Body of pancreas (tissue), 4 donors: ENCODE measurements at places on chromosomes 6 and 20. TPM values are rescaled to one million over a fixed set of nuclear protein-coding genes. Genes with fewer than 3 reads are reported as not detected.

Gene BNIP5
- total RNA-seq: 0.52 TPM

- no peaks in the 10 kb centered on the region for H3K27me3 ChIP-seq
- H3K4me3 ChIP-seq: no peak overlapping the region
- H3K4me1 ChIP-seq: no peaks in the 10 kb centered on the region
- DNase-seq: no peak
- no peaks in the 10 kb centered on the region for H3K36me3 ChIP-seq
Observed at GRCh38 chr6:111921103-111921502, 47.9 kb upstream of the FYN start.

Gene PSORS1C1
- total RNA-seq: 1.6 TPM

DNA sequence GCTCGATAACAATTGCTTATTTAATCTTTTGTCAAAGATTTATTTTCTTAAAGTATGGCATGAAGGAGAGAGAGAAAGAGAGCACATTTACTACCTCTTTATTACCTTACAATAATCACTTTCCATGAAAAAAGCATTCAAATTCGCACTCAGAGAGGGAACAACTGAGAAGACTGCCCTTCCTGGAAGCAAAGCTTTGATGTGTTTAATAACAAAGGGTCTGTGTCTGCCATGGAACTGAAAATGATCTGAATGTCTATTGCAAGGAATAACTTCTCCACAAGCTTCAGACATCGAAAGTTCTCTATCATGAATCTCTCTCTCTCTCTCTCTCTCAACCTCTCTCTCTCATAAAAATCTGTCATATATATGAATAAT, 308.9 kb downstream of the HDGFL1 start:
- no peak for DNase-seq
- H3K4me1 ChIP-seq: no peaks in the 10 kb centered on the region
- H3K27ac ChIP-seq: no peak overlapping the region
- no peaks in the 10 kb centered on the region for H3K27me3 ChIP-seq

- no peak overlapping the region for H3K4me3 ChIP-seq
- H3K36me3 ChIP-seq: no peaks in the 10 kb centered on the region
- no peaks in the 10 kb centered on the region for H3K27me3 ChIP-seq
- DNase-seq: no peak
Observed at GRCh38 chr6:2883673-2884072, 19.4 kb downstream of the SERPINB9 start.

Gene ECT2L
- total RNA-seq: not detected

DNA sequence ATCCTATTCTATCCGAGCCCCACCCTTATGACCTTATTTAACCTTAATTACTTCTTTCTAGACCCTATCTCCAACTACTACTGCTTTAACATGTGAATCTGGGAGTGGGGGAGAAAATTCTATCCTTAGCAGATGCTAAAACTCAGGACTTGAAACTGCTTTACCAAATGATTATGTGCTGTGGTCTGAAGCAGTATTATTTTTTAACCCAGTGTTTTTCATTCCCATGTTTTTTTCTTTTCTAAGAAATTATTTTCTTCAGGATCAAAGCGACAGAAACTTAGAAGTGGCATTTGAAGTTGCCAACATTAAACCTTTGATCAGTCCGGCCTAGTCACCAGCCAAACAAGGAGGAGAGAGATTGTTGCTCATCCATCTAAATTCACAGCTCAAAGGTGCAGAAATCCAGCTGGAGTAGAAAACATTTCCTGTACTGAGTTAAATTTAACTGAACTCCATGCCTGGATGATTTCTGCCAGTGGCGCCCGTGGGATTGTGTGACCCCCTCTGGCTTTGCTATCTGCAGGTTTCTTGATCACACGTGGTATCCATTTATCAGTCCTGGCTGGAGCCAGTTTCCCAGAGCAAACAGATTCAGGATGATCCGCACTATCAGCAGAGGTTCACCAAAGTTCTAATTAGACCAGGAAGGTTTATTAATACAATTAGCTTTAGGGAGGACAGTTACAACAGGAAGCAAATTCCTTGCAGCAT, 300.5 kb downstream of the PLCB1 start:
- DNase-seq: no peak
- H3K36me3 ChIP-seq: no peaks in the 10 kb centered on the region
- H3K4me3 ChIP-seq: no peak overlapping the region

Gene TBX18
- 0.52 TPM for total RNA-seq

Gene TSPO2
- not detected for total RNA-seq

DNA sequence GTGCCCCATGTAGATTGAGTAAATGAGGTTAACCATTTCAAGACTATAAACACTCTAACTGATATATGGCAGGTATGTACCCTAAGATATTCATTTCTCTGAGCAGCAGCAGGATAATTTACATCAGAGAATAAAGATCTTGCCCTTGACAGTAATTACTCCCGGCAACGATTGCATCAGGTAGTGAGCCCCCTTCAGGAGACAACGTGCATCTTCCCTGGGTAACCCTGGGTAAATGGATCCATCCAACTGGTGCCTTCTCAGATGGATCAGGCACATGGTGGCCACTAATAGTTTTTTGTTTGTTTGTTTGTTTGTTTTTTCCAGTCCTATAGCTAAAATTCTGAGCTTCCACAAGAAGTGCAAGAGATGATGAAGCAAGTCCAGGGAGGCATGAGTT, 469.4 kb upstream of the SLC35B3 start:
- no peaks in the 10 kb centered on the region for H3K27me3 ChIP-seq
- no peak overlapping the region for H3K27ac ChIP-seq
- H3K4me3 ChIP-seq: no peak overlapping the region
- H3K4me1 ChIP-seq: peaks cover 18% of the 10 kb centered on the region
- no peaks in the 10 kb centered on the region for H3K36me3 ChIP-seq

- H3K27ac ChIP-seq: no peak overlapping the region
- DNase-seq: no peak
- H3K27me3 ChIP-seq: no peaks in the 10 kb centered on the region
- H3K4me1 ChIP-seq: no peaks in the 10 kb centered on the region
- no peak overlapping the region for H3K4me3 ChIP-seq
Observed at GRCh38 chr6:129801909-129802308, 59.2 kb downstream of the TMEM244 start.

DNA sequence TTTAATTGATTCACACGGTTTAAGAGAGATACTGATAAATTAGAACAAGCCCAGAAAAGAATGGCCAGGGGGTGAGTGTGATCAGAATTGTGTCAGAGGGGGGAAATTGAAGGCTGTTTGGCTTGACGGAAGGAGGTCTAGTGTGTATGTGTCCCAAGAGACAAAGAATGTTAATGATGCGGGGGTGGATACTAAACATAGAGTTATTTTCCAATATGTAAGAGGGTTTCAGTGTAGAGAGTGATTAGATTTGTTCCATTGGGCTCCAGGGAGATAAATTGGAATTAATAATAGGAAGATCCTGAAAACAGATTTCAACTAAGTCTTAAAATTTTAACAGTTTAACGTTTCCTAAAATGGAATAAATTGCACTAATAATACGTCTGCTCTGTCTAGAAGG, 38.1 kb upstream of the UTRN start:
- H3K36me3 ChIP-seq: no peaks in the 10 kb centered on the region
- H3K4me3 ChIP-seq: no peak overlapping the region
- H3K27me3 ChIP-seq: no peaks in the 10 kb centered on the region
- DNase-seq: no peak
- H3K4me1 ChIP-seq: no peaks in the 10 kb centered on the region
- no peak overlapping the region for H3K27ac ChIP-seq

- H3K4me1 ChIP-seq: peaks cover 4% of the 10 kb centered on the region
- H3K4me3 ChIP-seq: no peak overlapping the region
- peak overlapping the region; percentile 49 for H3K27ac ChIP-seq
- H3K36me3 ChIP-seq: no peaks in the 10 kb centered on the region
- DNase-seq: no peak
Observed at GRCh38 chr6:25035512-25036435, 100.0 kb upstream of the RIPOR2 start.

DNA sequence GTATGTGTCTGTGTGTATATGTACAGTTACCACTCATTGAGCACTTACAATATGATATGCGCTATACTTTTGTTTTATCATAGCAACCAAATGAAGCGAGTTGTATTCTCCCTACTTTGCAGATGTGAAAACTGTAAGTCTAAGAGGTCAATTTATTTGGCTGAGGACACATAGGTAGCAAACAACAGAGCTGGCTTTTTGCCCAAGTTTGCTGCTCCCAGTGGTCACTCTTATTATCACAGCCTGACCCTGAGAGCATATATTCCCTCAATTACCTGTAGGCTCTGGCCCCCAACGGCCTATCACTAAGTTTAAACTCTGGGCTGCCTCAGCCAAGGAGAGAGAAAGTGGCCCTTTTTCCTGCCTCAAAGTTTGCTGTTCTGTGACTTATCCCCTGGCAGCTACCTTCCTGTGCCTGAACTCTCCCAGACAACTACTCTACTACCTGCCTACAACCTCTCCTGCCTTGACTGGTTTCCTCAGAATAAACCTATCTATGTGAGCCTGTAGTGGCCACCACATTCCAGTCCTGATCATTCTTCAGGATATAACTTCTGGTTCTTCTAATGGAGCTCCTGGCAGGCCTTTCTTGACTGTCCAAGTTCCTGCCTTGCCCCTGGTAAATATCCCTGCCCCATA, 221.8 kb downstream of the FRK start:
- H3K4me3 ChIP-seq: no peak overlapping the region
- H3K4me1 ChIP-seq: no peaks in the 10 kb centered on the region
- H3K27me3 ChIP-seq: no peaks in the 10 kb centered on the region
- H3K36me3 ChIP-seq: no peaks in the 10 kb centered on the region
- H3K27ac ChIP-seq: no peak overlapping the region
